ENCODE measurements at places on chromosomes 2 and 18.
A peak's percentile ranks its signal among the peaks of the same experiment; 100 is the strongest.

- peak; percentile 29 for DNase-seq
Observed at GRCh38 chr2:111133603-111134002, 12.9 kb downstream of the BCL2L11 start.

- DNase-seq: no peak
Observed at GRCh38 chr2:132703396-132703795, 33.4 kb upstream of the LYPD1 start.

DNA sequence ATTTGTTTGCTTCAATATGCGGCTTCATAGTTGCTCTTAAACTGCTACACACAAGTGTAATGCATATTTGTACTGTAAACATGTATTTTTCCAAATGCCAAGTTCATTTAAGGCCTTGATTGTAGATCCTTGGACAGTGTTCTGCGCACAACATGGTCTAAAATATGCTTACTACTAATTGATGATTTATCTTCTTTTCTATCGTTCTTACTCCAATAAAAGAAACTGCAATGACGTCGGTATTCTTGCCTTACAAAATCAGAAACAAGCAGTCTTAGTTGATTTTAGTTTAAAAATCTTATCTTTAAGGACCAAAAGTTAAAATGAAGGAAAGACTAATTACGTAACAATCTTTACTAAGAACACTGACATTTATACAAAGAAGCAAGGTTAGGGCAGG, 224.3 kb upstream of the SMAD7 start:
- DNase-seq: no peak

DNA sequence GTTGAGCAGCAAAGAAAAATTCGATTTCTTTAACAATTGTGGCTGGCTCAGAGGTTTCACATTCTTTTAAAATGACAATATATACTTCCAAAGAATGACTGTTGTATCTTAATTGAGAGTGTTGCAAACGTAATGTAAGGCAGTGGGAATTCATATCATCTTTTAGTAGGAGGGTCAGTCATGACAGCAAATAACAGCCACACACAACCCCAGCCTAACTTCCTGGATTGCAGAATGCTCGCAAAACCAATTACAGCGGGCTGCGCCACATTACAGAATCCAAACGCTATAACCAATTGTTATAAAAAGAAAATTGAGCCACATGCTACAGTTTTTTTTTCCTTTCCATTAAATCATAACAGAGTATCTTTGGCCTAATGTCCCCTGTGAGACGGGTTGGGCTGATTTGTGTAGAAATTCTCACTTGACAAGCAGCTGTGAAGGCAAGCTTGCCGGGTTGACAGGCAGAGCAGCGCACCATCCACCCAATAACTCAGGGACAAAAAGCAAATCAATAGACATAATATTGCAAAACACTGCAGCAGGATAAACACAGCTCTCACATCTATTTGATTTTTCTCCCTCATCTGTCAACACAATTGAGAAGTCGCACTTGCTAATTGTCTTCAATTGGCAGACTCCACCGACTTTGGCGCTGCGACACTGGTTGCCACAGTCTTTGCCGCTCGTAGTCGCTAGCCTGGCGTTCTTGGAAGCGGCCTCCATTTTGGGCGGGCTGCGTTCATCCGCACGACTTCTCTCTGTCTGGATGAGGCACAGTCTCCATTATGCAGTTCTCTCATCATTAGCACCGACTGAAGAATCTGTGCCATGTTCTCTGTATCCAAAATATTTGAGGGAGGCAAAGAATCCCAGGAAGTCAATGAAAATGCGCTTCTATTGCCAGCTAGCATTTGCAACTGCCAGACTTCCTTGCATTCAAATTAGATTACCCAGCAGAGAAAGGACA, 95.0 kb upstream of the CCDC68 start:
- no peak for DNase-seq

DNA sequence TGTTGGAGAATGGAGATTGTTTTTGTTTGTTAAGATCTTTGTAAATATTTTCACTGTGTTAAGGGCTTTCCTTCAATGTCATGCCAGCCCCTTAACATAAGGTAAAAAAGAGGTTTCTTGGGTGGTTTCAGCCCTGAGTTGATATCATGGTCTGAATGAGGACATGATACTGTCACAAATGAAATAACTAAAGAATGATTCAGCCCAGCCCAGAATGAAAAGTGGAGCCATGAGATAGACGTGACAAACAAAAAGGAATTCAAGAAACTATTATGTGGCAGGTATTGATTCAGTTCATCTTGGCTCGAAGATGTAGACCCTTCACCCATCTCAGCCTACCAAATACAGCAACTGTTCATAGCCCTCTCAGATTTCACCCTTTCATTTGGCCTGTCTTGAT, 88.6 kb upstream of the TTN start:
- peak; percentile 48 for DNase-seq

DNA sequence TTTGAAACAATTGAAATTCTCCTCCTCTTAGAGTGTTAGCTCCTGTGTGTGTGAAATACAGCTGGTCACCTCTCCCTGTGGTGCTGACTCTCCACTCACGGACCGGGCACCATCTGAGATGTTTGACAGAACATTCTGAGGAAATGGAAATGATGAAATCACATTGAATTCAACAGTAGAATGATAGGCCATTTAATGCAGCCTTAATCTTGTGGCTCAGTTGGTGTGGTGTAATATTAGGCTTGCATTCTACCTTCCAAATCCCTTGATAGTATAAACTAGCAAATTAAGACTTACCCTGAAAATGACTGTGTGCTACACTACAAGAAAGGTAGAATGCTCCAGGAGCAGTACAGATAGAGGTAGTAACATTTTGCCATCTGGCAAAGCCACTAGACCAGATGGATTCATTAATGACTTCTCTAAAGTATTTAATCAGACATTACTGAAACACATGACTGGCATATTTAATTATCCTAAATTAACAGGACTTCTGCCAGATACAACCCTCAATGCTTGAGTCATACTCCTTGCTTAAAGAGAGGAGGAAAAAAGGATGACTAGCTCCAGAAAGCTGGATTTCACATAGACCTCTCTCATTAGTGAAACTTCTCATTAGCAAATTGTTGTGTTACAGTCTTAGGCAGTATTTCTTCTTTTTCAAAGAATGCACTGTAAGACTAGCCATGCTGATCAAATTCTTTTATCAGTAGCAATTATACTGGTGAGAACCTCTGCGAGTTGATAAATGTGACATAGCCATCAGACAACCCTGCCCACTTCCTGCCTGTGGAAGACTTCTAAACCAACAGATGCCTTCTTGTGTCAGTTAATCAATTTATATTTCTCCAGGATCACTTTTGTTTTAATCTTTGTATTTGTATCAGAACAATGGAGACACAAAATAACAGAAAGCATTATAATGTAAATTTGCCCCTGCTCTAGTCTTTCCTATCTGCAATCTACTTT, 80.6 kb downstream of the EML6 start:
- no peak for DNase-seq

GRCh38 chr2:233317196-233317943, 9.8 kb downstream of the SAG start:
- no peak for DNase-seq

- peak; percentile 16 for DNase-seq
Observed at GRCh38 chr2:200786826-200787225, 24.9 kb upstream of the BZW1 start.

DNA sequence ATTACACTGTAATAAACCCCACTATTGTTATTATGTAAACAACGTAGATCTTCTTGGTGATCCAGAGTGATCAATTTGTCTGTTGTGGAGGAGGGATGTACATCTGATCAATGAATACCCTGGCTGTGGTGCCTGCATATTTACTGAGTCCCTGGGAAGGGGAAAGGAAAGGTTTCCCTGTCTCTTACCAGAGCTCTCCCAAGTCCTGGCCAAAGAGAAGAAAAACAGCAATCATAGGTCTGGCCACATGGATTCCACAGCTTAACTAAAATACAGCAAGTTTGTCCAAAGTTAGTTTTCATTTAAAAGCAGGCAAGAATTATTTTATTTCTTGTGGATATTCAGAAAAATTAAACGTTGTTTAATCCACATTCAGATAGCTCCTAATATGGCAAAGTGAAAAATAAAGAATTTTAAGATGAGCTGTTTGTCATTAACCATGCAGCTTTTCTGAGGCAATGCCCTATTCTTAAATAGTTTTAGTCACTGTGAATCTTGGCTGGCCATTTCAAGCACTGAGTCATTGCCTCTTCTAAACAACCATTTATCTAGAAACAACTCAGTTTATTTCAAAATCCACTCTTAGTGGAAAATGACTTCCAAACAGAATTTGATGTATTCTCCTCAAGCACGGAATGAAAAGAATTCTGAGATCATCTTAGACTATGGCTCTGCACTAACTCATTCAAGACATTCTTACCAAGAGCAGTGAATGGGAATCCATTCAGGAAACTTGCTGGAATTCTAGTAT, 1004.4 kb upstream of the CDH2 start:
- peak; percentile 69 for DNase-seq

GRCh38 chr2:230821261-230821990, 43.3 kb upstream of the ITM2C start:
- DNase-seq: no peak

- DNase-seq: no peak
Observed at GRCh38 chr18:79635427-79635726, 44.2 kb upstream of the CTDP1 start.

GRCh38 chr18:399631-400135, 100.8 kb downstream of the COLEC12 start:
- no peak for DNase-seq

- DNase-seq: no peak
Observed at GRCh38 chr2:62192811-62193210, 3.1 kb upstream of the B3GNT2 start.

DNA sequence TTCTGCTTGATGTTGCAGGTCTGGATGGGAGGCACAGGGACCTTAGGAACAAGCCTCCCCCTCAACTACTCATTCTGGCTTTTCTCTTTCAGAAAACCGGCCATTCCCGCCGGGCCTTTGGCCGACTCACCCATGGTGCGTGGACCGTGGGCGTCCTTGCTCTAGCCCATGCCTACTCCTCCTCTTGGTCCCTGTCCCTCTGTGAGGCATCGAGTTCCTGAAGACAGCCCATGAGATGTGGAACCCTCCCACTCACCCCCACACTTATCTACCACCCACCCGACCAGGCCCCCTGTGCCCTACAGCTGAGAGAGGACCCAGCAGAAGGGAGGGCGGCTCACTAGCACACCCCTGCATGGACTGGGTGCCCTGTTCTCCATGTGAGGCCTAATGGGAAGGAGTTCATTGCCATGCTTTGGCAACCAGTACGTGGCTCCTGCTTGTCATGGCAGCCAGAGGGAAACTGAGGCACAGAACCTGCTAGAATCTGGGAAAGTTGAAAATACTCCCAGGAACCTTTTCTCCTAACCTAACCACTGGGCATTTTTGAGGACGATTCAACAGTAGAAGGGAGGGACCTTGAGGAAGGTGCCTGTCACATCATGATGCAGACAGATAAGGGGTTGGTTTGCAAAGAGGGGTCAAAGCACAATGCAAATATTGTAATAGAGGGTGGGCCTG, 8.5 kb downstream of the SPEG start:
- no peak for DNase-seq

GRCh38 chr18:50311650-50312049, 24.2 kb upstream of the CXXC1 start:
- no peak for DNase-seq

- DNase-seq: peak; percentile 71
Observed at GRCh38 chr18:29225351-29225750, 1048.4 kb upstream of the CDH2 start.

- no peak for DNase-seq
Observed at GRCh38 chr2:59665021-59665420, 888.4 kb downstream of the BCL11A start.

- DNase-seq: no peak
Observed at GRCh38 chr2:203501873-203502272, 33.2 kb downstream of the RAPH1 start.

- peak; percentile 0 for DNase-seq
Observed at GRCh38 chr18:40810372-40810771, 1144.7 kb upstream of the PIK3C3 start.

DNA sequence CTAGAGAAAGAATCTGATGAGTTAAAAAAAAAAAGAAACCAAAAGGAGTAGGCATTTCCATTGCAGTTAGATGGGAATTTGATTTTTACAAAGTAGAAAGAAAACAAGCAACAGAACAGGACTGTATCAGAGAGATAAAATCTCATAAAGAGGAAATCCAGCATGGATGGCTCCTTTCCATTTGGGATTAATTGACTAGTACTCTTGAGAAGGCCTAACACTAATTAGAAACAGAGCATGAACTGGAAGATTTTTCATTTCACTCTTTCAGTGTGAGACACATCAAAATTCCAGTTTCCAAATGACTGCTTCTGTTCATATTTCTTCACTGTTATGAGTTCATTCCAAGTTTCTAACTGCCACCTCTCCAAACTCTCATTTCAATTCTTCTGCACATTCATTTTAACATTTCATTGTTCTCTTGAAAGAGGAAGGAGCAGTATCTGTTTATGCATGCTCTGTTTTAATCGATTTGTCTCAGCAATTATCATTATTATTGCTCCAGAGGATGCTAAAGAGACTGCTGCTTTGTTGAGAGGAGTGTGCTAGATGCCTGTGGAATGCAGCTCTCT, 108.8 kb upstream of the PIEZO2 start:
- no peak for DNase-seq

- peak; percentile 10 for DNase-seq
Observed at GRCh38 chr18:577643-578375, 2.4 kb upstream of the CETN1 start.

- DNase-seq: no peak
Observed at GRCh38 chr2:235660484-235661082, 166.7 kb downstream of the AGAP1 start.

DNA sequence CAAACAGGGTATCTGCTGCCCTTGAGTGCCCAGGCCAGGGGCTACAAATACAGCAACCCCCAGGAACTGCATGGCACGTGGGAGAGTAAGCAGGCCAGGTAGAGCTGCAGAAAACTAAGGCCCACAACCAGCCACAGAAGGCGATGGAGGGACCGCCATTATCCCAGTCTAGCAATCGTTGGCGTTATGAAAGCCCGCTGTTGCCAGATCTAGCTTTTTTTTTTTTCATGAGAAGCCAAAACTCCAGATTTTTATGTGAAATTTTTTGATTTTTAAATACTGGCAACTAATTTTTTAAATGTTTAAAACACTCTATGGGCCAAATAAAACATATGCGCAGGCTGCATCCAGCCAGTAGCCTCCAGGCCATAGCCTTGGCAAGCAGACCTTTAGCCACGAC, 59.8 kb downstream of the DNMT3A start:
- no peak for DNase-seq

DNA sequence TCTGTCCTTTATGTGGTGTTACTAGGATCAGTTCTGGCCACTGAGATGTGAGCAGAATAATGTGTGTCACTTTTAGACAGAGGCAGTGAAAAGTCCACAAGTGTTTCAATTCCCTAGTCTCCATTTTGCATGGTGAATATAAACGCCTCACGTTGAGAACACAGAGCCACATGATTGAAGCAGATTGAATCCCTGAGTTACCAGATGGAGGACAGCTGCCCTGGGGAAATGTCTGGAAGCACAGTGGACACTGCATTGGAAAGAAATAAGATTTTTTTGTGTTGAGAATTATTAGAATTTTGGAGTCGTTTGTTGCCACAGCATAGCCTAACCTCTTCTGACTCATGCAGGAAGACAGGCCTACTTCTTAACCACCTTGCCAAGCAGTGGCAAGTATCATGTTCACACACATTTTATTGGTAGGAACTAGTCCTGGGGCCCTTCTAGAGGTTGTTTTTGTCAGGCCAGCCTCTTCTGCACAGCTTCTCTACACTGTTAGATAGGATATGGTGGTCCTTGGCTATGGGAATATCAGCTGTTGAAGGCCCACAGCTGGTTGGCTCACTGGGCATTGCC, 188.6 kb downstream of the TMEM182 start:
- DNase-seq: no peak
